ENCODE measurements at places on chromosomes 3 and 15.

GRCh38 chr3:192514754-192515663 lies 212.3 kb downstream of the FGF12 start:
- no peak for DNase-seq

GRCh38 chr3:107727102-107727501 lies 204.3 kb downstream of the BBX start:
- DNase-seq, result no peak

GRCh38 chr3:55402886-55403609 lies 84.1 kb downstream of the WNT5A start:
- DNase-seq, result no peak

DNA sequence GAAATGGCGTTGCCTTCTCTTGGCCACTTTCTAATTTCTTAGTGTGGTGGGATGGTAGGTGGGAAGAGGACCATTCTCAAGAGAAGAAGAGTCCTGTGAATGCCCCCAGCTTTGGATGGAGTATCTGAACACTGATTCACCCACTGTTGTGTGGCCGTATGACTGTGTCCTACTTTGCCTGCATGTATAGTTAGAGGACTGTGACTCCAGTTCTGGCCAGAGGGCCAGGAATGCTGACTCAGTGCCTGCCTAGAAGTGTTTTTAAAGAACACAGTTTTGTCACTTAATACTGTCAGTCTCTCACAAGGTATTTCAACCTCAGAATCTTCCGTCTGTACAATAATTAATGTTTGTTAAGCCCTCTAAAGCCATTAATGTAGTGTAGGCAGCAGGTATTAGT lies 2.1 kb downstream of the SEC61A1 start:
- DNase-seq, result no peak

- DNase-seq, result no peak
Measured at GRCh38 chr3:106850437-106850836, 526.8 kb upstream of the CCDC54 start.

- no peak for DNase-seq
Measured at GRCh38 chr3:145411605-145412004, 749.4 kb downstream of the PLOD2 start.

GRCh38 chr3:48927928-48928327 lies 9.3 kb downstream of the ARIH2 start:
- no peak for DNase-seq

DNA sequence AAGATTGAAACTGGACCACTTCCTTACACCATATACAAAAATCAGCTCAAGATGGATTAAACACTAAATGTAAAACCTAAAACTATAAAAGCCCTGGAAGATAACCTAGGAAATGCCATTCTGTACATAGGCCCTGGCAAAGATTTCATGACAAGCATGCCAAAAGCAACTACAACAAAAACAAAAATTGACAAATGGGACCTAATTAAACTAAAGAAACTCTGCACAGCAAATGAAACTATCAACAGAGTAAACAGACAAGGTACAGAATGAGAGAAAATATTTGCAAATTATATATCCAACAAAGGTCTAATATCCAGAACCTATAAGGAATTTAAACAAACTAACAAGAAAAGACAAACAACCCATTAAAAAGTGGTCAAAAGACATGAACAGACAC lies 173.1 kb upstream of the CCDC54 start:
- no peak for DNase-seq

DNA sequence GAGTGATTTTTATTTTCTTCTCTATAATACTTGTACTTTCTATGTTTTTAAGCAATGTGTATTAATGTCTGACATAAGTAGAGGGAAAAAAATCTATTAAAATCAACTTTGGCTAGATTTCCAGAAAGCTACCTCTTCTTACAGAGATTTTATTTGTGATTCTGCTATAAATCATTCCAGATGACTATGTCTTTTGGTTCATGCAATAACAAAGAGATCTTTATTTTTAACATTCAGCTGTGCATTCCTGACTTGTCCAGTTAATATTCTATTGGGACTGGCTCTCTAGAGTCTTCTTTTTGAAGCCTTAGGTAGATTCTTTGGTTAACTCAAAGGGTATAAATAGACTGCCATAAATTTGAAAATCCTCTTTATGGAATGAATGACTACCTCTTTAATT lies 74.3 kb upstream of the ARPP21 start:
- DNase-seq, result no peak

- DNase-seq, result no peak
Measured at GRCh38 chr15:70532531-70533186, 230.7 kb downstream of the UACA start.

- no peak for DNase-seq
Measured at GRCh38 chr3:115836944-115837343, 213.6 kb downstream of the GAP43 start.

DNA sequence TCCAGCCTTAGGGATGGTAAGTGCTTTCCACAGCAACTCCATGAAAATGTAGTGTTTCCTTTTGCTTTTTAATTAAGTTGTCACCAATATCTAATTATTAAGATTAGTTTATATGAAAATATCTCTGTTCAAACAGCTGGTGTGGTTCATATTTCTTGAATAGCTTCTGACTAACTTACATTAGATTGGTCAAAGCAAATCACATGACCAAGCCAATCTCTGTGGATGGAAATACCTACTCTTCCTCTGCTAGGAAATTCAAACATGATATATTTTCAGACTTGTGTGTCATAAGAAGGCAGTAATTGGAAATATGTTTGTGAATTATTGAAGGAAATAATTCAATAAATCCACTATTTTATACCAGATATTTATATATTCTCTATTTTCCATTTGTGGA lies 54.6 kb upstream of the CADM2 start:
- no peak for DNase-seq

- no peak for DNase-seq
Measured at GRCh38 chr3:97949743-97950142, 22.5 kb downstream of the RIOX2 start.

GRCh38 chr3:169308654-169309250 lies 354.8 kb downstream of the MECOM start:
- DNase-seq, result no peak

DNA sequence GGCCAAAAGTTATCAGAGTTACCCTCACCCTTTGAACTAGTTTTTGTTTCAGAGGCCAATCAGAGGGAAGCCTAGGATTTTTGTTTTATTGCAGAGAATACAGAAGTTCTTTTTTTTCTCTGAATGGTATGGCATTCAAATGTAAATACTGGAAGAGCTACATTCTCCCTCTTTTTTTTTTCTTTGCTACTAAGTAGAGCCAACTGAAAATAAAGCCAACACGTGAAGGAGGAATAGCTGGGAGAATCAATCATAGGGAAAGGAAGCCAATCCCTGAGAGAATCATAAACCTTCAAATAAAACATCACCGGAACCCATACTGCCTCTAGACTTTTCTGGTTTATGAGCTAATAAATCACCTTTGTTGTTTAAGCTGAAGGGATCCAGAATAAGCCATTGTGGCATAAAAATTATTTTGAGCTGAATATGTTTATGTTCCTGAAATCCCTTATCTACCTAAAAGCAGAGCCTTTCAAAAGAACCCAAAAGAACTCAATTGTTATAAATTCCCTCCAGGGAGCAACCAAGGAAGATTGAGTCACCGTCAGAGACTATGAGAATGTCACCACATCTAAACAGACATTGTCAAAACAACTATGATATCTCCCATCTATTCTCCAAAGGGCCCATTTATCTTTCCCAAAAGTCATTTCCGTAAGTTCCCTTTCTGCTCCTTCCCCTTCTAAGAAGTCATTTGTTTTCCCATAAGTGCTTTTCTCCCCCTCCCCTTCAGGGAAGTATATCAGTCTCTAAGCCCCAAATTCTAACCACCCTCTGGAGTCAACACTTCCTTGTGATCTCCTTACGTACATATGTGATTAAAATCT lies 3.8 kb upstream of the ZNF280D start:
- DNase-seq, result no peak

GRCh38 chr15:70401709-70402108 lies 304.0 kb upstream of the TLE3 start:
- no peak for DNase-seq

- DNase-seq, result no peak
Measured at GRCh38 chr15:45589256-45589655, 2.1 kb downstream of the BLOC1S6 start.

DNA sequence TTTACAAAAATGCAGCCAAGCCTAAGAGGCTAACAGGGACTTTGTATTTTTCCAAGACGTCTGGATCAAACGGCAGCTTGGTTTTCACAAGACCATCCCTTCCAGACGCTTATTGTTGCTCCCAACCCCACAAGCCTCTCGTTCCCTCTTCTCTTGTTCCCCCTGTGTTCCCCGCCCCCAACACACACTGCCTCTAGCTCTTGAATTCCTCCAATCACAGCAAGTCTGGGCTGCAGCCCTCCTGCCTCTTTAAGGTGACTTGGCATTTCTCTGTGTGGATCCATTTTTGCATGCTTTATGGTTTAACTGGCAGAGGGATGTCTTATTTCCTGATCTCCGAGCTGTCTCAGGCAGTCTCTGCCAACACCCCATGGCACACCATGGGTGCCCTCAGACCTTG lies 182.2 kb downstream of the ABHD5 start:
- peak; percentile 48 for DNase-seq

DNA sequence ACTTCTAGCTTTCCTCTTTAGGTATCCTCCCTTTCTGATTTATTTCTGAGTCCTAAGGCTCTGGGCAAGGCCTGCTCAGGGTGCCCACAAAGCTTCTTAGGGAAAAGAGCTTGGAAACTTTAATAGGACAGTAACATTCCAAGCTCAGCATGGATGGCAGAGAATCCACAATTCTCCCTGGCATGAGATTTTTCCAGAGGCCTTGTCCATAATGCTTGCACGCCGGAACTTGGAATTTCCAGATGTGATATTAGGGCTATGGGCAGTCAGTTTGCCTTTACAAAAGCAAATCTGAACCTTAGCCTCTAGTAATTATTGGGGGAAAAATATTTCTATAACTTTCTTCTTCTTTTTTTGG lies 139.0 kb upstream of the RBMS3 start:
- peak; percentile 2 for DNase-seq

DNA sequence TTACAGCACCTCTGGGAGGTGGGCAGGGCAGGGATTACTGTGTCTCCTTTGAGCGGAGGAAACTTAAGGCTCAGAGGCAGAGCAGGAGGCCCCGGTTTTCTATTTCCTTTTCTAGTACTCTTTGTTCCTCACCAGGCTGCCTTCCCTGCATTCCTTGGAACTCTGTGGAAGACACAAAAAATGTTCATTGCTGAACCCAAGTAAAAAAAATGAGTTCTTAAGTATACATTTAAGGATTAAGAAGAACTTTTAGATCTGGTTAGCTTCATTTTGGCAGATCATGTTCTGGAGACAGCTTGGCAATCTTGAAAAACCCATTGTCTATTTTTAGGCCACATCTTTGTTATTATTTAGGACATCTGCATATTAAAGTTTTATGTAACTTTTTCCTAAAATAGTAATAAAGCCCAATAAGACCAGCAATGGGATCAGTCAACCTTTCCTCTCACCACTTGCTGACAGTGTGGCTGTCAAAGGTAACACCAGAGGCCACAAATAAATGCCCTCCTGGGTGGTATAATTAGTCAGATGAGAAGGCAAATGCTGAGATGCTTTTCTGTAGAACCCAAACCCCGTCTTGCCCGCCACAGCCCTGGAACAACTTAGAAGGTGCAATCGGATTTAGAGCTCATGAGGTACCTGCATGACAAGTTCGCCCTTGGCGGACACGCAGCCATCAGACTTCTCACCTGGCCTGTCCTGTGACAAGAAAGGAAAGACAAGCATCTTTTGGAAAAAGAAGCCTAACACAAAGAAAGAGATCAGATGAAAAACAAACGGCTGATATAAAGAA lies 97.2 kb downstream of the DGKG start:
- no peak for DNase-seq

GRCh38 chr3:158492685-158493084 lies 78.3 kb upstream of the MLF1 start:
- no peak for DNase-seq

- DNase-seq, result peak; percentile 93
Measured at GRCh38 chr3:184320104-184320445, 5.7 kb downstream of the EIF4G1 start.

GRCh38 chr3:115019900-115020299 lies 127.2 kb downstream of the ZBTB20 start:
- DNase-seq, result no peak
